ENCODE measurements at places on chromosomes 7 and 10. TPM values are rescaled to one million over a fixed set of nuclear protein-coding genes. Genes with fewer than 3 reads are reported as not detected.

The ACTL6B gene
- total RNA-seq, result not detected

The DDIT4 gene
- total RNA-seq, result 174 TPM

The CCDC146 gene
- 20.1 TPM for total RNA-seq

The FMC1 gene
- 7.2 TPM for total RNA-seq

DNA sequence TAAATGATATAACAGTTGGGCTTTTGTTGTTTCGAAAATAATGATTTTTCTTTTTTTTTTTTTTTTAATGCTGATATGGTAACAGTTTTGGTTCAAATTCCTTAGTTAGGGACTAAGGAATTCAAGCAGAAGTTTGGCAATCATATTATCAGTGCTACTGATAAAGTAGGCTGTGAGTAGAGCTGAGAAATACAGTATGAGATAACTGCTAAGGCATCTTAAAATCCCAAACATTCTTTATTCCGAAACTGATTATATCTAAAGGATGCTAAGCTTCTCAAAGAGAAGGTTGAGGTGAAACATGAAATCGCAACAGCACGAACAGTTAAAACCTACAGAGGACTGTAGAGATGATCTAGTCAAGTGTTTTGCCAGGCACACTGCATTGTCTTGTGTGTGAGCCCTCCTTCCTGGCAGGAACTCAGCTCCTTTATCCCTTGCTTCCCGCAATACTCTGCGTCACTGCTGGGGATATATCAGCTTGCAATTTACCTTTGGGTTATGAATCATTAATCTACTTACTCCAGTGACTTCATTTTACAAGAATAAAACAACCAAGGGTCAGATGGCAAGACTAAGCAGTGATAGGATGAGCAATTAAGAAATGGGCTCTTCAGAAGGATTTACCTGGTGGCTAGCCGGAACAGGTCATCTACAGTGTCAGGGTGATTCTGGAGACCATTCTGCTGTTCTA, 36.7 kb downstream of the IRF5 start:
- DNase-seq, result no peak
- H3K27me3 ChIP-seq, result no peaks in the 10 kb centered on the region
- no peak overlapping the region for H3K27ac ChIP-seq
- H3K4me3 ChIP-seq, result no peak overlapping the region

DNA sequence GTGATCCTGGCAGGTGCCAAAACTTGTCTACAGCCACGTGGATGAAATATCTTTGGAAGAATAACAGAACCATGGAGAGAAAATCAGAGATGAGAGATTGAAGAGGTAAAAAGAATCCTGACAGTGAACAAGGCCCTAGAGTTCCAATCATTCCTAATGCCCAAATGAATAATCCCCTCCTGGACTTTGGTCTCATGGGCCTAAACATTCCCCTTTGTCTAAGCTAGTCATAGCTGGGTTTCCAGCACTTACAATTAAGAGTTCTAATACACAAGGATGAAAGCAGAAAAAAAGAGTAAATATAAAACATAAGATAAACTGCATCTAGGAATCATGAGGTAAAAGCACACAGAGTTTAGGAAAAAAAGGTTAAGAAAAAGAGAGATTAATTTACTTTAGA, 40.2 kb downstream of the ARHGAP12 start:
- no peaks in the 10 kb centered on the region for H3K27me3 ChIP-seq
- H3K27ac ChIP-seq, result no peak overlapping the region
- H3K4me3 ChIP-seq, result no peak overlapping the region
- H3K36me3 ChIP-seq, result no peaks in the 10 kb centered on the region
- no peaks in the 10 kb centered on the region for H3K4me1 ChIP-seq

DNA sequence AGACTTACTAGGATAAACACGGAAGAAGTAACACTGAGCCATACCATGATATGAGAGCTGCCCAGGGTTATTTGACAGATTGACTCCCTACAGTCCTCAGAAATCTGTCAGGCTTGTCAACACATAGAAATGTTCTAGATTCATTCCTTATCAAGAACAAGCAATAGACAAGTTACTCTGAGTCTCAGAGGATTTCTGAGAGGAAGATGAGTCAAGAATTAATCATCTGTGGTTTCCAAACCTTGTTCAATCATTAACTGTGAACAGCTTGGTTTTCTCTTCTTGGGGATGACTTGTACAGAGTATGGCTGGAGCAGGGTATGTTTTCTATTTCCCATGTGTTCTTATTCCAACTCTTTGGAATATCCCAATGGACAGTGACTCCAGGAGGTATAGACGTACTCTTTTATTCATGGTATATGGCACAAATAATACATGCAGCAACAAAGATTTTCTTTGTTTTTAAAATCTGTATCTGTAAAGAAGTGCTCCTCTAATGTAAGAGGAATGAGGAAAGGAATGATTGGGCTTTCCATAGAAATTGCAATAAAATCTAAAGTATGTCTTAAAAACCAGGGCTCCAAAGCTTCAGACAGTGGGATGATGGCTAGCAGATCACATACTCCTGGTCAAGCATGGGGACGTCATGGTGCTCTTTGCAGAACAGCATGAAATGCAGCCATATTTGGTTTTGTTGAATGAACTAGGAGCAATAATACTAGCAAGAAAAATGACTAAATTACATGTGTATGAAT, 11.9 kb upstream of the SFR1 start:
- H3K27me3 ChIP-seq, result peaks cover 6% of the 10 kb centered on the region
- no peaks in the 10 kb centered on the region for H3K4me1 ChIP-seq
- no peak for DNase-seq
- no peaks in the 10 kb centered on the region for H3K36me3 ChIP-seq

- H3K4me3 ChIP-seq, result no peak overlapping the region
- no peak for DNase-seq
- no peaks in the 10 kb centered on the region for H3K27me3 ChIP-seq
- no peaks in the 10 kb centered on the region for H3K4me1 ChIP-seq
- H3K27ac ChIP-seq, result no peak overlapping the region
- no peaks in the 10 kb centered on the region for H3K36me3 ChIP-seq
Measured at GRCh38 chr7:154427533-154427932, 375.3 kb downstream of the DPP6 start.

GRCh38 chr10:113618338-113618737, 45.5 kb downstream of the NRAP start:
- H3K27ac ChIP-seq, result no peak overlapping the region
- no peaks in the 10 kb centered on the region for H3K36me3 ChIP-seq
- no peak for DNase-seq

- DNase-seq, result no peak
- H3K4me3 ChIP-seq, result no peak overlapping the region
- H3K27ac ChIP-seq, result no peak overlapping the region
- no peaks in the 10 kb centered on the region for H3K27me3 ChIP-seq
- H3K36me3 ChIP-seq, result no peaks in the 10 kb centered on the region
- no peaks in the 10 kb centered on the region for H3K4me1 ChIP-seq
Measured at GRCh38 chr10:123102673-123103072, 33.1 kb upstream of the HMX3 start.

GRCh38 chr10:12474727-12475412, 125.5 kb downstream of the CAMK1D start:
- no peak overlapping the region for H3K4me3 ChIP-seq
- no peak overlapping the region for H3K27ac ChIP-seq
- no peak for DNase-seq
- H3K27me3 ChIP-seq, result no peaks in the 10 kb centered on the region
- no peaks in the 10 kb centered on the region for H3K36me3 ChIP-seq

GRCh38 chr10:112336556-112337201, 37.2 kb upstream of the ACSL5 start:
- H3K36me3 ChIP-seq, result no peaks in the 10 kb centered on the region
- DNase-seq, result no peak
- H3K27ac ChIP-seq, result no peak overlapping the region
- H3K27me3 ChIP-seq, result no peaks in the 10 kb centered on the region
- no peak overlapping the region for H3K4me3 ChIP-seq

- H3K4me1 ChIP-seq, result peaks cover 24% of the 10 kb centered on the region
- no peaks in the 10 kb centered on the region for H3K27me3 ChIP-seq
- DNase-seq, result no peak
- H3K4me3 ChIP-seq, result no peak overlapping the region
- H3K27ac ChIP-seq, result no peak overlapping the region
- H3K36me3 ChIP-seq, result no peaks in the 10 kb centered on the region
Measured at GRCh38 chr10:124220547-124220946, 127.1 kb upstream of the CHST15 start.

GRCh38 chr7:2494191-2495130, 18.3 kb upstream of the GRIFIN start:
- H3K36me3 ChIP-seq, result no peaks in the 10 kb centered on the region
- DNase-seq, result no peak
- no peak overlapping the region for H3K27ac ChIP-seq

DNA sequence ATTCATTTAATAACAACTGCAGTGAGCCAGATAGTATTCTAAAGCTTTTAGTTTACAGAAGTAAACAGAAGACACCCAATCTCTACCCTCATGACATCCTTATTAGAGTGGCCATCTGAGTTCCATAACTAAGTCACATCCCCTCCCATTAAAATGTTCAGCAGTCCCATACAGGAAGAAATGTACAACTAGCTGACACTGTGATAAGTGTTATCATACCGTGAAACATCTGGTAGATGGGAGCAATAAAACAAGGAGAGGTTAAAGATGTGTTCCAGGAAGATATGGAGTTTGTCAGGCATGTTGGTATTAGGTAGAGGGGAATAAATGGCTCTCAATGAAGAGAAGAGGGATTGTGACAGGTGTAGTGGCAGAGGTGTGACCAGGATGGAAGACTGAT, 60.5 kb upstream of the CAV2 start:
- no peak overlapping the region for H3K4me3 ChIP-seq
- no peaks in the 10 kb centered on the region for H3K4me1 ChIP-seq
- H3K27me3 ChIP-seq, result no peaks in the 10 kb centered on the region

GRCh38 chr7:85052894-85053293, 134.0 kb downstream of the SEMA3D start:
- no peaks in the 10 kb centered on the region for H3K4me1 ChIP-seq
- H3K27me3 ChIP-seq, result no peaks in the 10 kb centered on the region
- H3K36me3 ChIP-seq, result no peaks in the 10 kb centered on the region
- no peak overlapping the region for H3K27ac ChIP-seq
- no peak overlapping the region for H3K4me3 ChIP-seq

DNA sequence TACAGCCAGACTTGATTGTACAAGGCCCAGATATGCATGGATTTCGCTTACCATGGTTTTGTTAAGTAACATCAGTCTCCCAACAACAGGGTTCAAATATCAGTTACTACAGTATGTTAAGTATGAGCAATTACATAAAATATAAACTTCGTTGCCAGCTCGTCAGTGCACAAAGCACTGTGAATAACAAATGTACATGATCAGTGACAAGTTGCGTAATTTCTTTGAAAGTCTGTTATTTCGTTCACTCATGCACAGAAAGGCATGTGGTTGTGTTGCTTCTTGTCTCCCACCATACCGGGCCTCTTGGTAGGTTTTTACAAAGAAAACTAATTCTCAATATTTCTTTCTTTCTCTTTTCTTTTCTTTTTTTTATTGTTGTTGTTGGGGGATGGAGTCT, 12.5 kb upstream of the ZNF487 start:
- H3K4me3 ChIP-seq, result no peak overlapping the region
- H3K4me1 ChIP-seq, result peaks cover 27% of the 10 kb centered on the region
- no peaks in the 10 kb centered on the region for H3K36me3 ChIP-seq
- H3K27ac ChIP-seq, result no peak overlapping the region
- no peak for DNase-seq
- no peaks in the 10 kb centered on the region for H3K27me3 ChIP-seq

DNA sequence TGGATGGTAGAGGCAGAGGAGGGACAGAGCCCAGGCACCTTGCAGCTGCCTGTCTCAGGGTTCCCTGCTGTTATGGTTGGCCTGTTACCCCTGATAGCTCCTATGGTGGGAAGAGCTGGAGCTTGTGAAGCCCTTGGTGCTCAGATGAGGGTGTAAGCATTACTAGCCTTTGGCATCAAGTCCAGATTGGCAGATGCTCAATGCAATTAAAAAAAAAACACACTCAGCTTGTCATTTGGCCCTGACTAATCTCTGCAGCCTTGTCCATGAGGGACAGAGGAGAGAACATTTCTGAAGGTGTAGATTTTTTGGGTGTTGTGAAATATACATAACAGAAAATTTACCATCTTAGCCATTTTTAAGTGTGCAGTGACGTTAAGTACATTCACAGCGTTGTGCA, 86.3 kb downstream of the PLPP4 start:
- DNase-seq, result no peak
- no peaks in the 10 kb centered on the region for H3K27me3 ChIP-seq
- H3K36me3 ChIP-seq, result no peaks in the 10 kb centered on the region
- no peak overlapping the region for H3K27ac ChIP-seq
- no peak overlapping the region for H3K4me3 ChIP-seq
- H3K4me1 ChIP-seq, result no peaks in the 10 kb centered on the region

DNA sequence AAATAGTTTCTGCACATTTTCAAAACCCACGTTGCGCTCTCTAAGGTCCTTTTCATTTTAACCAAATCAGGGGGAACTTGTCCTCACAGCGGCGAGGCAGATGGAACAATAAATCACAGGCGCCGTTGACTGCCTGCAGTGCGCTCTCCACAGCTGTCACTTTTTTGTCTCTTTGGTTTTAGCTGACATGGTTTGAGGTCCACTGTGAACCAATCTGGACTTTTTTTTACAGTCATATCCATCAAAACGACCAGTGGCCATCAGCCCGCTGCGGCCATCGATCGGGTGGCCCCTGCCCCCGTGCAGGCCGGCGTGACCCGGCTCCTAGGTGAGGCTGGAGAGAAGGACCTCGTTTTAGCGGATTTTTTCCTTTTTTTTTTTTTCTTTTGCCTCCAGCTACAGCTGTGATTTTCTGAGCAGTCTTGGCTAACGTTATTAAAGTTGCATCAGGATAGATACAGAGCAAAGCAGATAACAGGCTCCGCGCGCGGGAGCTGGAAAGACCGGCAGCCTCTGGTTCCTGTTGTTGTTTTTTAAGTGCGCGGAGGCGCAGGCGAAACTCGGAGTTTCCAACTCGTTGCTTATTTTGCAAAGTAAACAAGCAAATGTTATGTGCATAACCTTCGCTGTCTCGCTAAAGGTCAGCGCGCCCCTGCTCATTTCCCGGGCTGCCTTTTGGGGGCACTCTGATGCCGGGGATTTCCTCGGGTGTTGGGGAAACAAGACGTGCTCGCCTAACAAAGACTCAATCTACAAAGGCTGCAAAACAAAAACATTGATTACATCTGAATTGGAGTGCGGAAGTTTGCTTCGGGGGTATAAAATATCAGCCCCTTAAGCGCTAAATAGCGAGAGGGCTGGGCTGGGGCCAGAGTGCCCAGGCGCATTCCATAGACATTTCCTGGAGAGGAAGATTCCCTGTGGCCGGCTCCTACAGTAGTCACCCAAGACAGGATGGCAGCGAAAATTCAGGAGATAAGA, 414.8 kb upstream of the MKI67 start:
- no peaks in the 10 kb centered on the region for H3K4me1 ChIP-seq
- no peak overlapping the region for H3K27ac ChIP-seq
- no peak for DNase-seq
- H3K36me3 ChIP-seq, result no peaks in the 10 kb centered on the region

DNA sequence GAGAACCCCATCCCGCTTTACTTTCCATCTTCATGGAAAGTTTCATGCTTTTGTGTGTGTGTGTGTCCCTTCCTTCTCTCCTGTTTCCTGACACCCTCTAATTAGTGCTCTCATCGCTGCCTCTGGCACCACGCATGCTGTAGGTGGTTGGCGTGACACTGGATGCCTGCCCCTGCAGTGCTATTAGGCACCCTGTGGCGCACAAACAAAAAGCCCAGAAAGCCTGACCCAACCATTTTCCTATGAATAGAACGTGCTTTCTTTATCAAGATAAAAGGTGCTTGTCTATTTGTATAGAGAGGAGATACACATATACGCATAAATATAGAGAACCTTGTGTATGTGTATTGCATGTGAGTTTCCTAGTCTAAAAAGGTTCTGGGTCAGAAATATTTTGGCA, 120.8 kb upstream of the CDCA7L start:
- no peaks in the 10 kb centered on the region for H3K36me3 ChIP-seq
- DNase-seq, result no peak
- no peaks in the 10 kb centered on the region for H3K4me1 ChIP-seq

GRCh38 chr10:43350156-43350555, 21.3 kb upstream of the FXYD4 start:
- H3K4me3 ChIP-seq, result no peak overlapping the region
- peaks cover 15% of the 10 kb centered on the region for H3K4me1 ChIP-seq
- peaks cover 13% of the 10 kb centered on the region for H3K27me3 ChIP-seq

Measured in natural killer cell (primary cell).